Activated CD4-positive, alpha-beta memory T cell treated with anti-CD3 and anti-CD28 coated beads, Interleukin-2, amount 10 ng/mL, durations not matched to agents 7 days and 5 days (primary cell): ENCODE measurements at places on chromosomes 16 and 17. TPM values are rescaled to one million over a fixed set of nuclear protein-coding genes. Genes with fewer than 3 reads are reported as not detected.

Gene MYOCD
- total RNA-seq, result not detected

Gene LDAF1
- 19.2 TPM for total RNA-seq

Gene PTX4
- total RNA-seq, result not detected

Gene DNAI2
- total RNA-seq, result 3.1 TPM

Gene LITAFD
- total RNA-seq, result not detected

Gene CPHXL2
- total RNA-seq, result not detected

Gene APOH
- total RNA-seq, result not detected

Gene OR4D2
- not detected for total RNA-seq

Gene PDILT
- not detected for total RNA-seq

Gene MYH11
- 0.10 TPM for total RNA-seq

Gene TBC1D3C
- total RNA-seq, result not detected

DNA sequence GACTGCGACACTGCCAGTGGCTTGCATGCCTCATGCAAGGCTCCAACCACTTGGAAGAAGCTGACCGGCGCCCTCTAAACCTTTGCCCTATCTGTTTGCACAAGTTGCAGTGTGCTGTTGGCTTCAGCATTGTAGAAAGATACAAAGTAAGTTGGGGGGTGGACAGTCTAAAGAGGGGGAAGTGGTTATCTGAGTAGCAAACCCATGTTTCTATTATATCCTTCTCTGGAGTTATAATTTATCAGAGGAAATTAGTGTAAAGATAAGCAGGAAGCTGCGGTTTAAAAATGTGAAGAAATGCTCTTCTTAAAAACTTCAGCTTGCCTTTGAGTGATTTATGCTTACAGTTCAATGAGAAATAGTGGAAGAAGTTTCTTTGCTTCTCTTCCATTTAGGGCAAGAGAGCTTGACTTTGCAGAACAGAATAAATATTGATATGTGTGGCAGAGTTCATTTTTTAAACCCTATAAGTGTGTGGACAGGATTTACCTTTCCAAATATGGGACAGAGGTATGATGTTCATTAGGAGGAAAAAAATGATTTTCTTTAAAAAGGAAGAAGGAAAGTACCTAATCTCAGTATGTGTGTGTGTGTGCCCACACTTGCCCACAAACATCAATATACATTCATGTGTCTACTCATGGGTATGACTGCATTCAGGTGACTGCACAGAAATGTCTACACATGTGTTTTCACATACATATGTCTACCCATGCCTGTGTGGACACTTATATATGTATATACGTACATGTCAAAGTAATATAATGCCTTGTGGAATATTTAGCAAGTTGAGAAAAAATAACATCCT, 8.1 kb downstream of the AMZ2 start:
- DNase-seq, result no peak

- DNase-seq, result no peak
Measured at GRCh38 chr16:73529303-73530012, 481.5 kb upstream of the ZFHX3 start.

- DNase-seq, result no peak
Measured at GRCh38 chr16:22250522-22250921, 44.4 kb downstream of the EEF2K start.

- peak; percentile 44 for DNase-seq
Measured at GRCh38 chr16:17368951-17369350, 101.8 kb downstream of the XYLT1 start.

GRCh38 chr17:2092253-2092652, 37.4 kb downstream of the HIC1 start:
- no peak for DNase-seq

GRCh38 chr16:56289416-56289815, 98.1 kb downstream of the GNAO1 start:
- DNase-seq, result no peak

GRCh38 chr17:7867881-7868329, 10.1 kb downstream of the CYB5D1 start:
- peak; percentile 34 for DNase-seq

- no peak for DNase-seq
Measured at GRCh38 chr16:4393240-4393600, 21.6 kb downstream of the VASN start.

GRCh38 chr17:36609498-36609862, 8.1 kb downstream of the MRM1 start:
- no peak for DNase-seq

DNA sequence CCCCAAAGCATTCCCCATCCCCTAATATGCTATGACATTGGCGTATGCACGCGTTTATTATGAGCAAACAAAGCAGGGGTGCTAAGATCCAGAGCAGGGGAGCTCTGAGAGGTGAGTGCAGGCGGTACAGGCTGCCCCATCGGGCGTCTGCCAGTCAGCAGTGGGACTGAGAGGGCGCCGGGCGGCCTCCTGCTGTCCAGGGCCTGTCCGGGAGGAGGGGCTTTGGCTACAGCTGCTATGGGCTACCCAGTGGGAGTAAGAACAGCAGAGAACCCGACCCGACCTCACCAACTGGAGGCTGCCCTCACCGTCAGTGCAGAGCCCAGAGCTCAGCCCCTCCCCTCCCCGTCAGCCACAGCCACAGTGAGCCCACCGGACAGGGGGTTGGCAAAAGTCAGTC, 18.5 kb upstream of the AATK start:
- no peak for DNase-seq

DNA sequence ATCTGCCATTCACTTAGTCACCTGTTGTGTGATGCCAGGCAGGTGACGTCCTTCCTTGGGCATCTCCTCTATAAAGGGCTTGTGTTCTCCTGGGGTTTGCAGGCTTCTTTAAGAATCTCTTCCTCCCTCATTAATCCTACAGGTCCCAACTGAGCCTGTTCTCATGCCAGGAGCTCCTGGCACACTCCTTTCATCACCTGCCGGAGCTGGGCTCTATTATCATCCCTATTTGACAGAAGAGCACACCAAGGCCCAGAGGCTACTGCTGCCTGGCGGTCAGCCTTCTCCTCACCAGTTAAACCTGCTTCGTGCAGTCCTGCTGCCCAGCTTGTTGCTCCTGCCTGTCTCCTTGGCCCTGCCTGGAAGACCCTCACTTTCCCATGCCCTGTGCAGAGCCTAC, 51.2 kb downstream of the RAI1 start:
- DNase-seq, result no peak

DNA sequence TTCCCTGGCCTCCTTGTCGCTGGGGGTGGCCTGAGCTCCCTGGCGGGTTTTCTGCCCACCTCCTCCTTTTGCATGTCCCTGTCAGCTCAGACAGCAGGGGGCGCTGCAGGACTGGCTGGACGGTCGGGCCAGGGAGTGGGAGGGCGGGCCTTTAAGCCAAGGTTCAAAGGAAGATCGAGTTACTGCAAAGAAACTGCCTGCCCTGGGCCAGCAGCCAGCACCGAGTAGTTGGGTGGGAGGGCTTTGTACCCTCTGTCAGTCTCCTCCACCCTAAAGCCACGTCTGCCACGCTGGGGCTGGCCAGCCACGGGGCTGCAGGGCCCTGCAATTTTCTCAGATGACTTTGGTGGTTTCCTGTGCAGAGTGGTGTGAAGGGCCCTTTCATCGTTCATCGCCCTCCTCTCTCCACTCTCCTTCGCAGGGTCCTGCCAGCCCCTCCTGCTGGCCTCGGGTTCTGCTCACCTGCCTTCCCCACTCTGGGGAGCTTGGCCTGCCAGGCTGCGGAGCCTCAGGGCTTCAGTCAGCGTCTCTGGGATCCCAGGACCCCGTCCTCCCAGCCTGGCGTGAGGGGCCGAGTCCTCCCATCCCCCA, 12.3 kb downstream of the GPR142 start:
- DNase-seq, result peak; percentile 93

- no peak for DNase-seq
Measured at GRCh38 chr17:16383772-16384287, 2.9 kb downstream of the UBB start.

- DNase-seq, result peak; percentile 22
Measured at GRCh38 chr16:9258423-9259051, 167.1 kb downstream of the HAPSTR1 start.

- DNase-seq, result no peak
Measured at GRCh38 chr17:60606036-60606435, 6.0 kb downstream of the PPM1D start.

GRCh38 chr17:73394512-73395450, 83.0 kb upstream of the CDC42EP4 start:
- no peak for DNase-seq

DNA sequence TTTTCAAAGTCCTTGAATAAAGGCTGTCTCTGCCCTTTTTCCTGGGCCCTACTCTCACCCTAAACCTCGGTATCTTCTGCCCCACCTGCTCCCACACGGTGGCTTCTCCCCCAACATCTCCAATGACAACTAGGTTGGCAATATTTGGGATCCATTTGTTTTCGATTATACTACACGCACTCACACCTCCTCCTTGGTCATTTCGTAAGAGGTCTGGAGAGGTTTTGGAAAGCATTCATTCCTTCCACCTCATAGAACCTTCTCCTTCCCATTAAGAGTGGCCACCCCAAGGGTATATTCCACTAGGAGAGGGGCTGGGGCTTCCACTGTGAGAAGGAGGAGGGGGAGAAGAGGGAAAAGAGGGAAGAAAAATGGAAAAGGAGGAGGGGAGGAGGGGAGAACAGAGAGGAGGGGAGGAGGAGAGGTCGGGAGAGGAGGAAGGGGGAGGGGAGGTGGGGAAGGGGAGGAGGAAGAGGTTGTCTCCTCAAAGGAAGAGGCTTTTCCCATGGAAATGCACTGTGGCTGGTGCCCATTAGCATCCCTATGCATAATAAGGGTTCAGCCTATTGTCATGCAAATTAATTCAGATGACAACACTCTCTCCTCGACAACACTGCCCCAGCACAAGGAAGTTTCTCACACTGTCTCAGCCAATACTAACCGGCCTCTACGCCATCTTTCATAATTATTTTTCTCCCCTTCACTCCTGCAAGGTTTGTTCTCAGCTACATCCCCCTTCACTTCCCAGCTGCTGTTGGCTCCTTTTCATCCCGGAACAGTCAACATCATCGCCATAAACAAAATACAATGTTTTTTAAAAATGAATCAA, 30.0 kb downstream of the SOX9 start:
- DNase-seq, result no peak

GRCh38 chr16:60727851-60728250, 1308.4 kb downstream of the CDH8 start:
- no peak for DNase-seq

DNA sequence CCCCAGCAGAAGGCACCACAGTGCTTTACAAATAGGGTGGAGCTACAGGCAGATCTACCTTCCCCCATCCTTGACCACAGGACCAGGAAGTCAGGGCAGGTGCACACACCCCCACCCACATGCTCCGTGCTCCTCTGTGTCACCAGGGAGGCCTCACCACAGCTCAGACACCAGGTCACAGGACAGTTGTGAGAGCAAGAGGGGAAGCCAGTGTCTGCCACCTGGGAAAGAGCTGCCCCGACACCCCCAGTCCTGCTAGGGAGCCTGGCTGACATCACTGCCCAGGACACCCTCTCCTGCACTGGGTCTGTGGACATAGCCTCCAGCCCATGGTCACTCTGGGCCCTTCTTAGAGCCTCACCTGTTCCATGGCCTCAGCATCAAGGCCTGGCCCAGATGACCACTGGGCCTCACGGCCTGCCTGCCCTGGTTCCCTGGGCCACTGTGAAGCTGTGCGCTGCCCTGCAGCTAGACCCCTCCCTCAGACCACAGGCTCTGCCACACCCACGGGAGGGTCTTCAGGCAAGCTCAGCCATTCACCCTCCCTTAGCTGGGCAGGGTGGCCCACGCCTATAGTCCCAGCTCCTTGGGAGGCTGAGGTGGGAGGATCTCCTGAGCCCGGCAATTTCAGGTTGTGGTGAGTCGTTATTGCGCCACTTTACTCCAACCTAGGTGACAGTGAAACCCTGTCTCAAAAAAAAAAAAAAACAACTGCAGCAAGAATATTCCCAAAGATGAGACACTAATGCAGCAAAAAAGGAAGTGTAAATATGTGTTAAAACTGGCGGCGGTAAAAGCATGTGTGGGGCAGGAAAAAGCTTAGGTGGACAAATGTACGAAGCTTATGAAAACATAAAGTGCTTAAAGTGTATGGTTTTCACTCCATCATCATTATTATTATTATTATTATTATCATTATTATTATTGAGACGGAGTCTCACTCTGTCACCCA, 14.2 kb downstream of the POLR3K start:
- DNase-seq, result peak; percentile 80

- DNase-seq, result no peak
Measured at GRCh38 chr17:77546772-77547241, 406.0 kb downstream of the SEC14L1 start.

DNA sequence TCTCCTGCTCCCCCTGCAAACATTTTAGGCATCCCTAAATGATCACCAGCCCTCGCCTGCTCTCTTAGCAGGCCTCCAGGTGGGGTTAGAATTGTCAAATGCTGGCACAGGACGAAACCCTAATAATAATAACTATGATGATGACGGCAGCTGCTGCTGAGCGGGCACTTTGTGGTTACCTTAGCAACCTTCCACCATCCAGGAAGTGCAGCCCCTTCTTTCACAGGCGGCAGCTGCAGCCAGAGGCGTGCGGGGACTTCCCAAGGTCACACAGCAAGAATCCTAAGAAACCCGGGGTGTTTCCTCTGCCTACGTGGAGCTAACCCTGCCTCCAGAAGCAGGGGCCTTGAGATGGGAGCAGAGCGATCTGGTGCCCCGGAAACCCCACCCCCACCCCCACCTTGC, 22.4 kb upstream of the EIF1 start:
- peak; percentile 68 for DNase-seq

DNA sequence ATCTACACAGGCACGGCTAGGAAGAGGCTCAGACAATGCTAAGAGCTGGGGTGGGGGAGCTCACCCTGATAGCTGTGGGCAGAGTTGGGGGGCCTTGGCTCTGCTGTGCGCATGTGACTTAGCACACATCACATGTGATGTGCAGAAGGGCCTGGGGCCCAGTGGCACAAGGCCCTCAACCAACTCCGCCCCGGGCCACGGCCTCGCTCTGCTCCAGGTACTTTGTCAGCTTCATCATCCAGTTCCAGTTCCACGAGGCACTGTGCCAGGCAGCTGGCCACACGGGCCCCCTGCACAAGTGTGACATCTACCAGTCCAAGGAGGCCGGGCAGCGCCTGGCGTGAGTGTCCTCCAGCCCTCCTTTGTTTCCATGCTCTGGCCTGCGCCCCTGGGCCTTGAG, 19.3 kb downstream of the ACE start:
- no peak for DNase-seq

- DNase-seq, result no peak
Measured at GRCh38 chr17:70521821-70522256, 352.5 kb downstream of the KCNJ2 start.

DNA sequence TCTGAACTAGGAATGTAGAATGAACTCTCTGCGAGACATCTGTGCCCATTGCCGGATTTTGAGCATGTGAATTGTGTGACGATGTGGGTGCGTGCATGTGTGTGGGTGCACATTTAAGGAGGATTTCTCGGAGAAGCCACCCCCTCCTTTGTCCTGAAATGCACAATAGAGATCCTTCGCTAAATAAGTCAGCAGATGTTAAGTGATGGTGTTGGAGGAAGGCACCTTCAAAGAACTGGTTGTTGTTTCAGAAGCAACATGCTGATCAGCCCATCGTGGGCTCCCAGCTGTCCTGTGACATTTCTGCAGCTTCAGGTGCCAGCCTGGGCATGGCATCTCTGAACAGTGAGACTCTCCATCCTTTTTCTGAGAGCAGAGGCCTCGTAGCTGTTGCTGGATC, 194.9 kb downstream of the MSI2 start:
- no peak for DNase-seq
